ENCODE measurements at places on chromosomes 4 and X. TPM values are rescaled to one million over a fixed set of nuclear protein-coding genes. Genes with fewer than 3 reads are reported as not detected.

The SHROOM4 gene
- 23.1 TPM for polyA plus RNA-seq

The NAA11 gene
- polyA plus RNA-seq, result not detected

The MAGED4 gene
- 50.2 TPM for polyA plus RNA-seq

The TRIM60 gene
- not detected for polyA plus RNA-seq

DNA sequence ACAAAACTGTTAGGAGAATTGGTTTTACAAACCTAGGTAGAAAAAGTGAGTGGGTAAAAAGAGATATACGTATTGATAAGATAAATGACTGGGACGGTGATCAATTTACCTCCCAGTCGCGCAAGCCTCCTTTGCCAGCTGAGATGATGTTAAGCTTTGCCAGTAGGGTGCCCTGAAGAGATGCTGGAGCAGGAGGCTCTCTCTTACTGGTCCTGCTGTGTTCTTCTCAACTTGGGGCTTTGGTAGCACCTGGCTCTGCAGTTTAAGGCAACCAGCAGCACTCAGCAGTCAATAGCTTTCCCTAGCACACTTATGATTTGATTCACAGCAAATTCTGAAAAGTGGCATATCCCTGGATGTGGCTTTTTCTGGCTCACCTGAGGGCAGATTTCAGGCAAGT, 1461.7 kb downstream of the ADGRL3 start:
- DNase-seq, result no peak

DNA sequence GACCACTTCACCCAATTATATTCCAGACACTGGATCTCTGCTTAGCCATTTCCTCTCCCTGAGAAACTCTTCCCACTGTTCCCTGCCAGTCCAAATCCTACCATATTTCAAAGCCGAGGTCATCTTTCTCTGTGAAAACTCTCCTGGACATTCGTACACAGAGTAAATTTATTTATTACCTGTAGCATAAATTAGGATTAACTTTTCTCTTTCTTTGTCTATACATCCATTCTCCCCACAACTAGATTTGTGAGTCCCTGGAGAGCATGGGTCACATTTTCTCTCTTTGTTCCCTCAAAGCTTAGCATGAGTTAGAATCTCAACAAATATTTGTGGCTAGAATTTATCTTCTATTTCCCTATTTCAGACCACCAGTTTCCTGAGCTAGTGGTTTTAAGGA, 27.8 kb upstream of the SMIM10 start:
- DNase-seq, result no peak

DNA sequence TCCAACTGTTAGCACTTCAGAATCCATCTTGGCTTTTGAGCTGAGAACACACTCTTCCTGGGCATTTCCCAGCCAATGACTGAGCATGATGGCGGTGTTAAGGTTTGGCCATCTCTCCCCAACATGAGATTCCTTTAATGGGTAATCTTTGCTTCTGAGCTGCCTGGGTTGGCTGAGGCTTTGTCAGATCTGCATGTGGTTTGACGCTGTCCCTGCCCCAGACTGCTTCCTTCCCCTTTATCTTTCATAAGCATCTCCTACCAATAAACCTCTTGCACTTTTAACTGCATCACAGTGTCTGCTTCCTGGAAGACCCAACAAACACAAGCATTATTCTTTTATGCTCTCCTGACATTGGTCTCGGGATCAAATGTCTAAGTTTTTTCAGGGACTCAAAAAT, 31.5 kb upstream of the DIPK2B start:
- no peak for DNase-seq

GRCh38 chr4:130747842-130748241, 1651.9 kb downstream of the C4orf33 start:
- DNase-seq, result no peak

DNA sequence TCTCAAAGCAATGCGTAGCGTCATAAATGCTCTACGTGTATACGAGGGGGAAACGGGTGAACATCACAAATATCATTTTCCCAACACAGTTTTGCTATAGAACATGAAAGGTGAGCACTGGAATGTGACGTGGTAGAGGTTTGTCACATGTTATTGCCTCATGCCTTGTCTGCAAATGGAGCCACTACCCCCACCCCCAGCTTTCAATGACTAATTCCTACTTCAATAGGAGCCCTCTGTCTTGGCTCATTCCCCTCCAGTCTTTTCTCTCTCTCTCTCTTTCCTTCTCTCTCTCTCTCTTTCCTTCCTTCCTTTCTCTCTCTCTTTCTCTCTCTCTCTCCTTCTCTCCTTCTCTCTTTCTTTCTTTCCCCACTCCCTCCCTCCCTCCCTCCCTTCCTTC, 127.0 kb downstream of the STOX2 start:
- no peak for DNase-seq

Data from renal cortex interstitium (tissue), 15 donors.